ENCODE measurements at places on chromosomes 5 and 9.

GRCh38 chr5:119291877-119292276 lies 63.9 kb upstream of the TNFAIP8 start:
- DNase-seq: no peak

GRCh38 chr5:74428876-74429275 lies 211.7 kb downstream of the ENC1 start:
- DNase-seq: no peak

- DNase-seq: peak; percentile 75
Measured at GRCh38 chr9:93020771-93021670, 37.5 kb upstream of the SUSD3 start.

GRCh38 chr5:55438998-55439397 lies 95.8 kb downstream of the PLPP1 start:
- DNase-seq: no peak

- DNase-seq: no peak
Measured at GRCh38 chr5:133252133-133252480, 200.3 kb downstream of the HSPA4 start.
